ENCODE measurements at places on chromosomes 11 and 22.

GRCh38 chr22:43385770-43386641 lies 25.8 kb upstream of the MPPED1 start:
- DNase-seq, result peak; percentile 48

DNA sequence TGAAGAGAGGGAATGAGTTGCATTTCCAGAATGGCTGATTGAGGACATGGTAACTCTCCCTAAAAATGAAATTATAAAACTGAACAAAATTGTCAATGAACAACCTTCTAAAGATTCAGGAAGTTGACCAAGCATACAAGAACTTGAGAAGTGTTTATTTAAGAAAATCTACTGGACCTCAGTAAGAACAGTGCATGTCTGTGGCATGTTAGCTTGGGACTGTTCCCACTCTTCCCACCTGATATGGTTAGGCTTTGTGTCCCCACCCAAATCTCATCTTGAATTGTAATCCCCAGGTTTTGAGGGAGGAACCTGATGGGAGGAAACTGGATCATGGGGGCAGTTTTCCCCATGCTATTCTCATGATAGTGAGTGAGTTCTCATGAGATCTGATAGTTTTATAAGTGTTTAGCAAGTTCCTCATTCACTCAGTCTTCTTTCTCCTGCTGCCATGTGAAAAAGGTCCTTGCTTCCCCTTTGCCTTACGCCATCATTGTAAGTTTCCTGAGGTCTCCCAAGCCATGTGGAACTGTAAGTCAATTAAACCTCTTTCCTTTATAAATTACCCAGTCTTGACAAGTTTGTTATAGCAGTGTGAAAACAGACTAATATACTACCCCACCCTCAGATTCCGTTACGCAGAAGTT lies 15.4 kb downstream of the MS4A13 start:
- DNase-seq, result no peak

GRCh38 chr22:49507607-49508292 lies 319.9 kb downstream of the BRD1 start:
- no peak for DNase-seq

- DNase-seq, result no peak
Measured at GRCh38 chr11:108085672-108086071, 35.7 kb upstream of the ACAT1 start.

GRCh38 chr22:32018056-32018455 lies 25.0 kb upstream of the SLC5A1 start:
- no peak for DNase-seq

- DNase-seq, result no peak
Measured at GRCh38 chr11:60118338-60118737, 29.9 kb downstream of the MS4A2 start.

All from fibroblast of the conjunctiva (primary cell).